Regular cardiac myocyte (primary cell): ENCODE measurements at places on chromosomes 3 and 15. TPM values are rescaled to one million over a fixed set of nuclear protein-coding genes. Genes with fewer than 3 reads are reported as not detected.

Gene SCAMP2
- total RNA-seq, result 20.9 and 39.1 TPM in 2 replicates

Gene LIPH
- total RNA-seq, result 0.96 and 2.3 TPM in 2 replicates

Gene CPNE9
- 0.19 TPM in 1 of 2 replicates, not detected in the other for total RNA-seq

Gene GABRR3
- not detected in 2 replicates for total RNA-seq

Gene STRIT1
- total RNA-seq, result not detected in 2 replicates

Gene NRG4
- total RNA-seq, result 0.56 TPM in 1 of 2 replicates, not detected in the other

Gene VGLL3
- 34.9 and 88.2 TPM in 2 replicates for total RNA-seq

Gene CTXND1
- not detected in 2 replicates for total RNA-seq

Gene LRRC49
- total RNA-seq, result 12.4 and 13.0 TPM in 2 replicates

Gene DUOXA2
- not detected in 2 replicates for total RNA-seq

Gene ITPKA
- 0.28 and 1.2 TPM in 2 replicates for total RNA-seq

Gene LRRC34
- total RNA-seq, result 1.1 and 2.9 TPM in 2 replicates

Gene RTP3
- not detected in 2 replicates for total RNA-seq

Gene RAB5A
- 61.2 and 62.0 TPM in 2 replicates for total RNA-seq

Gene CYP1A2
- not detected in 2 replicates for total RNA-seq

Gene PLD1
- total RNA-seq, result 28.8 and 58.1 TPM in 2 replicates

Gene SEMA3B
- 1.2 and 2.8 TPM in 2 replicates for total RNA-seq

Gene ANO10
- 43.3 and 66.2 TPM in 2 replicates for total RNA-seq

Gene CLPX
- 29.9 and 47.5 TPM in 2 replicates for total RNA-seq

Gene ATP8B4
- total RNA-seq, result 0.19 and 10.7 TPM in 2 replicates

Gene GLDN
- 1.2 and 1.4 TPM in 2 replicates for total RNA-seq

Gene STAG1
- 34.4 and 38.3 TPM in 2 replicates for total RNA-seq

Gene SMCO1
- total RNA-seq, result 0.19 and 0.28 TPM in 2 replicates

Gene CALML4
- total RNA-seq, result 0.85 and 1.2 TPM in 2 replicates

Gene LXN
- 120 and 135 TPM in 2 replicates for total RNA-seq

Gene KLHL40
- not detected in 2 replicates for total RNA-seq

Gene SLC12A1
- total RNA-seq, result under 0.01 TPM in 1 of 2 replicates, not detected in the other

Gene ARGFX
- not detected in 2 replicates for total RNA-seq

Gene SLC51A
- not detected in 2 replicates for total RNA-seq

Gene GOLGA6B
- total RNA-seq, result under 0.01 TPM in 1 of 2 replicates, not detected in the other

Gene C2CD4A
- total RNA-seq, result 0.28 TPM in 1 of 2 replicates, not detected in the other

Gene IGDCC3
- not detected in 2 replicates for total RNA-seq

Gene SYNPR
- total RNA-seq, result not detected in 2 replicates

Gene PLCB2
- total RNA-seq, result under 0.01 and 0.38 TPM in 2 replicates

Gene CA12
- 60.4 and 195 TPM in 2 replicates for total RNA-seq

Gene ZNF501
- total RNA-seq, result 4.5 and 5.2 TPM in 2 replicates

Gene B4GALT4
- total RNA-seq, result 41.0 and 72.2 TPM in 2 replicates

Gene TRPM1
- under 0.01 TPM in 1 of 2 replicates, not detected in the other for total RNA-seq

Gene TRIM42
- total RNA-seq, result not detected in 2 replicates

Gene GOLGA8O
- total RNA-seq, result 0.56 and 0.58 TPM in 2 replicates

Gene PPP1R14D
- total RNA-seq, result not detected in 2 replicates

Gene DNAH12
- under 0.01 and 0.28 TPM in 2 replicates for total RNA-seq
